ENCODE measurements at places on chromosomes 12 and 14. TPM values are rescaled to one million over a fixed set of nuclear protein-coding genes. Genes with fewer than 3 reads are reported as not detected.
A peak's percentile ranks its signal among the peaks of the same experiment; 100 is the strongest.

GRCh38 chr14:53696217-53696965, 260.2 kb downstream of the BMP4 start:
- no peak for DNase-seq

DNA sequence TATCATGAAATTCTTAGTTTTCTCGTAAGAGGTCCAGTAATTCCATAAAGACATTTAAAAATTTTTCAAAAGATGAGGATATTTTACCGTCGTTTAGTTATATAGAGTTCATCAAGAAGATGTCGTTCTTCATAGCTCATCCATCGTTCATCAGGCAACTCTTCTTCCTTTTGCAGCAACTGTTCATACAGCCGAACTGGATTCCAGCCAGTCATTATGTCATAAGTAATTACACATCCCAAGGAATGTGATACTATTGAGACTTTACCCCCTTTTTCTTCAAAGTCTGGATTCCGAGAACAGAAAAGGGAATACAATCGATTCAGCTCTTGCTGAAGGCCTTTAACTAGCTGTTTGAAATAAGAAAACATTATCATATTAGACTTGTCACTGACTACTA, 90.3 kb downstream of the DDHD1 start:
- no peak for DNase-seq

- peak; percentile 22 for DNase-seq
Measured at GRCh38 chr12:22684140-22685118, 59.5 kb downstream of the ETNK1 start.

GRCh38 chr12:89943463-89943862, 234.8 kb upstream of the ATP2B1 start:
- DNase-seq, result no peak

DNA sequence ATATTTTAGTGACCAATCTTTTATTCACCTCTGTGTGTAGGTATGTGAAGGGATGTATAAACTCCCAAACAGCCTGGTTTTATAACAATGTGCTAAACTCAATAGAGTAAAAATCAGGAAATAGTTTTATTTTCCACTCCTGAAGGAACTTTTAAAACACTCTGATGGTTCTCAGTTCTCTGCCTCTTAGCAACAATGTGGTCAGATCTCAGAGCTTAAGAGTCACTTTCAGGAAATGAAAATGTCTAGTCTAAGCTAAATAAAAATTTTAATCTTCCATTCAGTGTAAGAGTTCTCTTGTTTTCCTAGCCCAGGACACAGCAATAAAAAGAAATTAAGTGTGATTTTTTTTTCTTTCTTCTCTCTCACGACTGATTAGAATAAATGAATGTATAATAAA, 718.0 kb downstream of the C12orf50 start:
- no peak for DNase-seq

GRCh38 chr12:96120359-96121100, 73.6 kb upstream of the ELK3 start:
- DNase-seq, result no peak

DNA sequence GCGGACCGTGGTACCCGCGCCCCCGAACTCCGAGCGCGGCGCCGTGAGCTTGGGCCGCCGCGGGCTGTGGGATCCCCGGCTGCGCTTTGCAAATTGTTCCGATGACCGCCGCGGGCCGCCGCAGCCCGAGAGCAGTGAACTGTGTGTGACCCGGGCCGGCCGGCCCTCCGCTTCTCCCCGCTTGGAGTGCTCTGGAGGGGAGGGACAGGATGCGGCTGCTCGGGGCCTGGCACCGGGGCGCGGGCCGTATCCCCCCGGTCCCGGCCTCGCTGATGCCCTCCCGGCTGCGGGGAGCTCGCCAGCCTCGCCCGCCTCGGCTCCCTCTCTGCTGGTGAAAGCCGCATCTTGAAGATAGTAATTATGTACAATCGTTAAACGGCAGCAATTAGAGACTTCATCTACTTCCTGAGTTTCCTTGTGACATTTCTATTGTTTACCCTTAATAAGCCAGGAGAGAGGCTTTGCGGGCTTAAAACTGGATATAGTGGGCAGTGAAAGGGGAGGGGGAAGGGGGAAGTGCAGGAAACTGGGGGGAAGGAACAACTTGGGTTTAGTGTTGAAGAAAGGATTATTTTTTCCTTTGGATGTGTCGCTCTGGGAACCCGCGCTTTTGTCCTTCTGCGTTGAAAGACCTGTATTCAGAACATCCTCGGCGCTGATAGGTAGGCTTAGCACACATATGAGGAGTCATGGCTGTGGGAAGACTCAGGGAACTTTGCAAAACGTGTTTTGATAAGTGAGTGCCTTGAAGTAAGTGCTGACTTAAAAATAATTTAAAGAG, 1.2 kb downstream of the PELI2 start:
- peak; percentile 56 for DNase-seq

- no peak for DNase-seq
Measured at GRCh38 chr14:88825078-88825458, 617 bp downstream of the TTC8 start.

The TESPA1 gene
- polyA plus RNA-seq, result 2.2 TPM

The GPR135 gene
- 2.4 TPM for polyA plus RNA-seq

The SPX gene
- 40.0 TPM for polyA plus RNA-seq

The AICDA gene
- polyA plus RNA-seq, result 0.34 TPM

The PAWR gene
- polyA plus RNA-seq, result 22.5 TPM

The TSHR gene
- polyA plus RNA-seq, result 0.93 TPM

The EPYC gene
- not detected for polyA plus RNA-seq

The ACOT4 gene
- polyA plus RNA-seq, result 0.19 TPM

The NELL2 gene
- 20.8 TPM for polyA plus RNA-seq

The IAPP gene
- not detected for polyA plus RNA-seq

The PGAM5 gene
- polyA plus RNA-seq, result 19.6 TPM

The KCNMB4 gene
- 14.2 TPM for polyA plus RNA-seq
